ENCODE measurements at places on chromosomes 4 and X.

GRCh38 chr4:118915468-118915867 lies 26.8 kb downstream of the SYNPO2 start:
- DNase-seq = no peak

GRCh38 chr4:132683957-132684356 lies 465.1 kb upstream of the PCDH10 start:
- DNase-seq = no peak

DNA sequence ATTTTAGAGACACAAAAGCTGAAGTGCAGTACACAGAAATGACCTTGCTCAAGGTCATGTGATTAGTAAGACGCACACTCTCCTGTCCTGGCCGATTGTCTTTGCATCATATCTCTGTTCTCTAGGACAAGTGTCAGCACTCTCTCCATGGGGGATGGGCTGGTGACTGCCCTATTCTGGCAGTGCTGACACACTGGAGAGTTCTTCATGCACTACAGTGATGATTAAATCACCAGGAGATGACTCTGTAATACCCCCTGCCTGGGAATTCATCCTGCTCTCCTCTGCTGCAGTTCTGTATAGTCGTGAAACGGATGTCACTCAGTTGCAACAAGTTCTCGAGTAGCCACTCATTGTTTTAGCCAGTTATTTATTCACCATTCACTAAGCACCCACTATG lies 5.3 kb upstream of the SHISA3 start:
- DNase-seq = no peak

- no peak for DNase-seq
Observed at GRCh38 chr4:43843501-43843900, 605.1 kb downstream of the KCTD8 start.

- no peak for DNase-seq
Observed at GRCh38 chr4:184757810-184758209, 23.9 kb upstream of the CENPU start.

- DNase-seq = no peak
Observed at GRCh38 chr4:61200187-61200915, at the start of gene ADGRL3. ADGRL3 (plus strand) TSS chr4:61200326.

DNA sequence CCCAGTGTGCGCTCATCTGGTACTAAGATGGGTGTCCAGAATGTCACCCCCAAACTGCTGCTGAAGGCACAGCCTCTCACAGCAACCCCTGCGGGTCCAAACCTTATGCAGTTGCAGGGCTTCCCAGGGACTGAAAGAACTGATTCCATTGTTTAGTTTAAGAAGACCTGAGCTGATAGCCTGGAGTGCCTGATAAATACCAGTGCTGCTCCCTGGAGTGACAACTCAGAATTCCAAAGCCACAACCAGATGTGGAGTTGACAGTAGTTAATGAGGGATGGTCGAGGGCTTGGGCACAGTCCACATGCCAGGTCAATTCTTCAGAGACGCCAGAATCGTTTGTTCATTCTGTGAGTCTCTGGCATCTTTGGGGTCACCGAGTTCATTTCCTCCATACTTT lies 71.2 kb downstream of the LNX1 start:
- DNase-seq = no peak
